Fibroblast of the conjunctiva (primary cell): ENCODE measurements at places on chromosomes 5 and 9.
A peak's percentile ranks its signal among the peaks of the same experiment; 100 is the strongest.

- no peak for DNase-seq
These were observed 1.2 kb upstream of the CAPSL start for GRCh38 chr5:35939639-35940038.

DNA sequence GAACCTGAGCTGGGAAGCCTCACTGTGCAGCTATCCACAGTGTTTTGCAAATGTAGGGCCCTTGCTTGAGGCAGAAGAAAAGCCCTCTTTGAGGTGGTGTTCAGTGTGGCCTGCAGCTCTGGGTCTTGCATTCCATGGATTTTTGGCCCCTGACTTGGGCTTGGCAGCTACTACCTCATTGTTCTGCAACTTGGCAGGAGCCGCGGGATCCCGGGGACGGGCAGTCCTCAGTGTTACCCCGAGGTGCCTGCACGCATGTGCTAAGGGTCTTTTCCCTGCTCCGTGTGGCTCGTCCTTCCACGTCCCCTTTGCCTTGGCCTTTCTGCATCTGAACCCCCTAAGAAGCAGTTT, 39.8 kb downstream of the NEK6 start:
- DNase-seq: peak; percentile 92

GRCh38 chr9:93820667-93821306, 134.4 kb downstream of the BARX1 start:
- DNase-seq: no peak

GRCh38 chr9:121779381-121780117, 128.1 kb downstream of the DAB2IP start:
- DNase-seq: no peak

- DNase-seq: no peak
These were observed 31.2 kb upstream of the APC start for GRCh38 chr5:112706446-112707016.

DNA sequence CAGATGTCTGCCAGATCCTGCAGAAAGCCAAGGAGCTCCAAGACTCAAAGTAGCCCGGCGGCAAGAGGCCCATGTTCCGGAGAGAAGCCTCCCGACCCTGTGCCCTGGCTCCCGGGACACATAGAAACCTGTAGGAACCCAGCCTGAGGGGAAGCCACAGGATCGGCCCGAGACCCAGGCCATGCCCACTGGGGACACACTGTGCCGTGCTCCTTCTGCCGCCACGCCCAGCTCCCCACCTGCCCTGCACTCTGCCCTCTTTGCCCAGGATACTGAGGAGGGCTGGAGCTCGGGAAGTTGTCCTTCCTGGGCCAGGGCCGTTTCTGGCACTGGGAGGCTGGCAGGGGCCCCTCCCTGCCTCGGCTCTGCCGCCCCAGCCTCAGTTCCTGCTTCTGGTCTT, 10.5 kb upstream of the ENDOG start:
- DNase-seq: no peak

DNA sequence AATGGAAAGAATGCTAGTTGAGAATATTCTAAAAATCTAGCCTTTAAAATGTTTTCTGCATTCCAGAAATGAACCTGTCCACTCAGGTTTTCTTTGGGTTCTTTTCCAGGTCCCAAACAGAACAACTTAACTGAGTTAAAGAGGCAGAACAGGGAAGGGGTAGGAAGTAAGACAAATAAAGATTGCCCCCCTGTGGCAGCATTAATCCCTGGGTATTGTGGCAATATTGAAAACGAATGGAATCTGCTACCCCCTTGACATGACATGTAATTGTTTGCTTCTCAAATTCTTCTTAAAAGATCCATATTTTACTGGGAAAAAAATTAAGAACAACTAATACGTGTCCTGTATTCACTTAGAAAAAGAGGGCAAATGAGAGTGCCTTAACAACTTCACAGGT, 9.3 kb upstream of the RBM22 start:
- no peak for DNase-seq

DNA sequence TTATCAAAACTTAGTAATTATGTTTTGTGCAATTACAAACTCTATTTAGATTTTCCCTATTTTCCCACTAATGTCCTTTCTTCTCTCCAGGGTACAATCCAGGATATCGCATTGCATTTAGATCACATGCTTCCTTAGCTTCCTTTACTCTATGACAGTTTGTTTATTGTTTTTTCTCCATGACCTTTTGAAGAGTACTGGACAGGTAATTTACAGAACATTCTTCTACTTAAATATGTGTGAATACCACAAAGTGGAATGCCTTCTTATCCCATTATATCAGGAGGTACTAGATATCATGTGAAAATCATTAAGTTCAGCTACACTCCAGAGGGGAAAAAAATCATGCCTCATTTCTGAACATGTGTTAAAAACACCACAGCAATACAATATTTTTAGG, 776.6 kb upstream of the CDH9 start:
- DNase-seq: no peak

DNA sequence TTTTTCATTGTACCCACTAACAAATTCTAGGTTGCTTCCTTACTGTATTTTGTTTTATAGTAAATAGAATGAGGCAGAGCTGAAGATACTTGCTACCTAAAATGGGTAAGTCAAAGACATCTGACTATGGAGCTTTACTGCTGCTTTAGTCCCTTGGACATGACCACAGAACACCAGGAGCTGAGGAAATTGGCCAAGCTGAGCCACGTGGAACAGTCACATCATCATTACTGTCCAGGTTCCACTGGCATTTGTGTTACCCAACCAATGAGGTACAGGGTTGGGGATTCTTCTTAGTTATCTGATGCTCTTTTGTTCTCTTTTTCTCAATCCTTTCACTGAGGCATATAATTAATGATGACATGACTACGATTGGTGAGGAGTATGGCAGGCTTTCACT, 47.1 kb downstream of the SSBP2 start:
- DNase-seq: no peak

DNA sequence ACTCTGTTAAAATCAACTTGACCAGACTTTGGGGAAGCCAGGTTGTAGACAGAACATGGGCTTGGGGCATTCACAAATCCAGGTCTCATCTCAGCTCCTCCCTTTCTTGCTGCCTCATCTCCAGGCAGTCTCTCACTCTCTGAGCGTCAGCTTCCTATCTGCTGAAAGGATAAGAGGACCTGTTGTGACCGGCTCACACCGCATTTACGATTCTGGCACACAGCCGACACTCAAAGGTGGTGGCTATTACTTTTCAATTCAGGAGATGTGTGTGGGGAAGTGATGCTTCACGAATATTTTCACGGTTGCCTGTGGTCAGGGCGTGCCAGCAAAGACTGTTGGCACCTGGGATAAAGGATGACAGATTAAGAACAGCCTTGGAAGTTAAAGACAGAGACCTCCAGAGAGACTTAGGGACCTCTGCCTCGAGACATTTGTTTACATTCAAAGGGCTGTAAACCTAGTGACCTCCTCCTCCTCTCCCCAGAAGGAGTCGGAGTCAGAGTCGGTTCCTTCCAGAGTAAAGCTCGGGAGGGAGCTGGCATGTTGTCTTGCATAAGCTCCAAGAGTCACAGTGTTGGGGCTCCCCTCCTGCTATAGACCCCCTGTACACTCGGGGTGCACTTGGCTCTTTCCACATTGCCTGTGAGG, 83.2 kb downstream of the AK8 start:
- DNase-seq: no peak

GRCh38 chr5:115952588-115952987, 9.7 kb upstream of the LVRN start:
- no peak for DNase-seq

DNA sequence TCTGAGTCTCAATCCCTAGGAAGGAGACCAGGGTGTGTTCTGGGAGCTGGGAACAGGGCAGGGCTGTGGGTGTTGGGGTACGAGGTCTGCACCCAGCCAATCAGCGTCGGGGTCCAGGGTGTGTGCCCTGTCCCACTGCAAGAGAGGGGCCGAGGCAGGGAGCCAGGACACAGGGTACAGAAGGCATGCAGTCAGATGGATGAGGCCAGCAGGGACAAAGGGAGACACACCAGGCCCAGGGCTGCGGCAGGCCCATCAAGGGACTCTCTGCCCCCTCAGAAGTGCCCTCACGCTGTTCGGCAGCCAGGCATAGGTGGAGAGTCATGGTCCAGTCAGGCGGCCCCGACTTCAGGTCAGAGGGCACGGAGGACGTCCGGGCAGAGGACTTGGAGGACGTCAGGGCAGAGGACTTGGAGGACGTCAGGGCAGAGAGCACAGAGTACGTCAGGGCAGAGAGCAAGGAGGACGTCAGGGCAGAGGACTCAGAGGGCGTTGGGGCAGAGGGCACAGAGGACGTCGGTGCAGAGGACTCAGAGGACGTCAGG, 28.8 kb upstream of the ADAMTS2 start:
- no peak for DNase-seq

GRCh38 chr9:131668439-131669268, 71.2 kb downstream of the RAPGEF1 start:
- DNase-seq: no peak

- no peak for DNase-seq
These were observed 526.7 kb upstream of the WWC1 start for GRCh38 chr5:167764641-167765289.
